ENCODE measurements at places on chromosomes 2 and 18.

DNA sequence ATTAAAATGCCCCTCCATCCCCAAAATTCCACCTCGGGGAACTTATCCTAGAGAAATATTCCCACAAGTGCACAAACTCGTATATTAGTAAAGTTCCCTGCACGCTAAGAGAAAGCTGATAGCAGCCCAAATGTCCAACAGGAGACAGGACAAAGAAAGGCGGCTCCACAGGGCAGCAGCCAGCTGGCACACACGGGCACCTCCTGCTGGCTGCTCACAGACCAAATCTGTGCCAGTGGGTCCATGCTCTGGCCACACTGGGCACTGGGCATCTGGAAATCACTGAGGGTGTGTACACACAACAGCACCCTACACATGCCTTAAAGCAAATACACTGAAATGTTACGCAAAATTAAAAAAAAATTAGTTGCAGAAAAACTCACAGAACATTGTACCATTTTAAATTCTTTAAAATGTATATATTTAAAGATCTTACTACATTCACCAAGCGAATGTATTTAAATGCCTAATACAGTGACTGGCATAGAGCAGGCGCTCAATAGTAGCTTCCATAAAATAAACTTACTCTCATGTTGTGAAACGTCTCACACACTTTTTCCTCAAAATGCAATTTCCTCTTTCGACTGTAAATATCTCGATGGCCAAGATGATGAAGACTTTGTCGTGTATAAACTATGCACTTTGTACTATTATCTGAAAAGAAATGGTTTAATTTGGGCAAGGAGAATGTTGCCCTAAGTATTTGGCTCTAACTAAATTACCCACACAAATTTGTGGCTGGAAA lies 19.4 kb downstream of the ZNF516 start:
- H3K4me1 ChIP-seq, result no peaks in the 10 kb centered on the region
- DNase-seq, result no peak
- H3K27ac ChIP-seq, result no peak overlapping the region
- no peaks in the 10 kb centered on the region for H3K36me3 ChIP-seq

GRCh38 chr2:69154106-69154505 lies 141.1 kb downstream of the ANTXR1 start:
- H3K27me3 ChIP-seq, result no peaks in the 10 kb centered on the region
- H3K27ac ChIP-seq, result no peak overlapping the region
- H3K4me1 ChIP-seq, result no peaks in the 10 kb centered on the region
- no peak for DNase-seq
- H3K4me3 ChIP-seq, result no peak overlapping the region

DNA sequence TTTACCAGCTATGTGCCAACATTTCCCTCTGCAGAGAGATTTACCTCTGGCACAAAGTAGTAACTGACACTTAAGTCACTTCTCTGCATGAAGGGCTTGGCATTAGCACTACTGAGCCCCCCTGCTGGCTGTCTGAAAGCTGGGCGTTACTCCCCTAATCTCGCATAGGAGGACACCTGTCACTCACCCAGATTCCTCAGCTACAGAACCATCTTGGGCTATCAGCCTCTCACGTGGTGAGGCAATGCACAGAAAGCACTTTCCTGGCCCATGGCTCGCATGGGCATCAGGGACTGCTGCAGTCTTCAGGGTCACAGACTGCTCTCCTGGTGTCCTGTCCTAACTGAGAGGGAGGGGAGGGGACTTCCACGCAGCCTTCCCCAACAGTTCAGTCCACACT lies 12.0 kb downstream of the SERPINE2 start:
- peaks cover 6% of the 10 kb centered on the region for H3K4me1 ChIP-seq
- no peak overlapping the region for H3K4me3 ChIP-seq
- no peak for DNase-seq
- H3K27ac ChIP-seq, result no peak overlapping the region
- H3K36me3 ChIP-seq, result no peaks in the 10 kb centered on the region
- H3K27me3 ChIP-seq, result no peaks in the 10 kb centered on the region

DNA sequence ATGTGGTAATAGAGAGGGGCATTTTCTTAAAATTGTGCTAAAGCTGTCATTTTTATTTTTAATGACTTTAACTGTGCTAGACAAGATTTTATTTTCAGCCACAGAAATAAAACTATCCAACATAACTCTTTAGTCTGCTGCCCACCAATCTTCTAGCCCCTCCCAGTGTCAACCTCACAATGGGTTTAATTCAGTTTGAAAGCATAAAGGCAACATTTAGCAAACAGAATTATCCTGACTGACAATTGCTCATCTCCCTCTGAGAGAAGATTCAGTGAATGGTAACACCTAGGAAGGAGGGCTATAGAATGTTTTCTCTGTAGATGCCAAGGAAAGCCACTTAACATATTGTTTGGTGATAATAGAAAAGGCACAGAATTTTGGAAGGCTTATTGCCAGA lies 5.2 kb downstream of the ERMN start:
- H3K4me3 ChIP-seq, result no peak overlapping the region
- no peaks in the 10 kb centered on the region for H3K4me1 ChIP-seq
- no peak for DNase-seq
- no peaks in the 10 kb centered on the region for H3K36me3 ChIP-seq

DNA sequence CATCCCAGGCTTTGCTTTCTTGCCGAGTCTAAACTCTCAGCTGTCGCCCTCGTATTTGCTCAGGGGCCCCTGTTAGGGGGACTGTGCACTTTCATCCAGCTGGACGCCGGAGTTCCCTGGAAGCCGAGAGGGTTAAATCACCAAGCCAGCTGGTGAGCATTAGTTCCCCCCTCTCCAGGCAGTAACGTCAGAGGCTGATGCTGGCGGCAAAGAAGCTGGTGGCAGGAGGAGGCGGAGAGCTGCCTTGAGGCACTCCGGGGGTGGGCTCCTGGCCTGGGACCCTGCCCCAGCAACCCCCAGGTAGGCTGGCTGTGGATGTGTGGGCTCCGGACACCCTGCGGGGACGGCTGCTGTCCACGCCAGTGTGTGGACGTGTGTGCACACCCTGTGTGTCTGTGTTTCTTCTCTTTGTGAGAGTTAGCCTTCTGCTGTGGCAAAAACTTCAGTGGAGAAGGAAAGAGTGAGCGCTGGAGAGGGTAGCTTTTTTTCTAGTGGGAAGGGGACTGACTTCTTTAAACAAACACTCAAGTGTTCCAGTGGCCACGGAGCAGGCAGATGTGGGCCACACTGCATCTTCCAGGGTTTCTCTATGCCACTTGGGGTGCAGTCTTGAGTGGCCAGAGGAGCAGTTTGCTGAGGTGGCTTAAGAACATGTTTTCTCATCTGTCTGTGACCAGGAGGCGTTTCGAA lies 84.7 kb downstream of the GLI2 start:
- no peak for DNase-seq
- no peaks in the 10 kb centered on the region for H3K36me3 ChIP-seq
- H3K4me1 ChIP-seq, result no peaks in the 10 kb centered on the region
- H3K4me3 ChIP-seq, result no peak overlapping the region
- no peaks in the 10 kb centered on the region for H3K27me3 ChIP-seq
- no peak overlapping the region for H3K27ac ChIP-seq

DNA sequence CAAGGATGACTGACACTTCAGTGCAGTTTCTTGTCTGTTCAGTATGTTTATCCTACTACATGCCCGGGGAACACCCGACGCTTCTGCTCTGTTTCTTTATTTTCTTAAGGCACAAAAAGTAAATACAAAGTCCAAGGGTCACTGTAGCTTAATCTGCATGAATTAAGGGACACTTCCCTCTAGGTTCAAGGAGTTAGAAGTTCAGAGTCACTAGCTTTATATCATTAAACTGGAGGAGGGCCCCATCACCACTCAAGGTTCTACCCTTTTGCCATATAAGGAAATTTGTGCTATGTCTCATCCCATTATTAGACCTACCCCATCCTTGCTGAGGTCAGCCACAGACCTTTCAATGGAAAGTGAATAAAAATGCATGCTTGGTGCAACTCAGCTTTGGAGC lies 27.6 kb upstream of the RMDN2 start:
- no peaks in the 10 kb centered on the region for H3K36me3 ChIP-seq
- DNase-seq, result no peak
- peaks cover 6% of the 10 kb centered on the region for H3K27me3 ChIP-seq
- H3K4me1 ChIP-seq, result no peaks in the 10 kb centered on the region
- H3K27ac ChIP-seq, result no peak overlapping the region

GRCh38 chr2:151711025-151711424 lies 23.3 kb downstream of the NEB start:
- no peaks in the 10 kb centered on the region for H3K36me3 ChIP-seq
- no peaks in the 10 kb centered on the region for H3K27me3 ChIP-seq
- H3K27ac ChIP-seq, result no peak overlapping the region
- no peak overlapping the region for H3K4me3 ChIP-seq
